ENCODE measurements at places on chromosomes 12 and 14.

DNA sequence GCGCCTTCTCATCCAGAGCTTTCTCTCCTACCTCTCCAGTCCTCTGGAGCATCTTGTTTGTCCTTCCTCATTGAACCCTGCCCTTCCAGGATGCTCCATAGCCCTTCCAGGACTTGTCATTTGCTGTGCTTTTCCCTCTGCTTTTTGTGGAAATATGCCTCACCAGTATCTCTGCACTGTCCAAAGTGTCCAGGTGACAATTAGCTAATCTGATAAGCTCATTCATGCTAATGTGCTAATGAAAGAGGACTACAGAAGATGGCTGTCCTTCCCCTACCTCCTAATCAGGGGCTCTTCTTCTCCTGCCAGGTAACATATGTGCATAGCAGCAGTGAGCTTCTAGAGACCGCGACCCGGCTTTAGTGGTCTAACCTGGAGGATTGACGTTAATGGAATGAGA is 58.4 kb upstream of the OTX2 start:
- no peak for DNase-seq

DNA sequence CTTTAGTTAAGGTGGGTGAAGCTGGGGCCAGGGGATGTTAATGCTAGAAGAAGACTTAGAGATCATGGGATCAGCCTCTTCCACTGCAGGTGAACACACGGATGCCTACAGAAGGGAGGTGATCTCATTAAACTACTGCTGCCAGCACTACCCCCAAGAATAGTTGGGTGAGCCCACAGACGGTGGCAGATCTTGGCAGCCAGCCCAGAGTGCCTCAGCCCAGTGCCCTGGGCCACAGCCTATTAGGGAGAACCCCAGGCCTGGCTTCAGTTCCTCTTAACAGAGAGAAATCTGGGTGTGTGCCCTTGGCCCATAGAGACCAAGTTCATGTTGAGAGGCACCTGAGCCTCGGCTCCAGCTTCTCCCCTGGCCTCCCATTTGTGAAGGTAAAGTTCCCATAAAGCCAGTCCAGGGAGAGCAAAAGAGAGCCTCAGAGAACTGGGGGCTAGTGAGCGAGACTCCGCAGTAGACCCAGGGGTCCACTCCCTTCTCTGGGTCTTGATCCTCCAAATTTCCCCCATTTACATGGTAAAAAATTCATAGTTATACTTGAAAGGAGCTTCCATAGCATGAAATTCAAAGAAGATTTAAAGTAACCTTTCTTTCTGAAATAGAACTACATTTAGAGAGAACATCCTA is 125.0 kb upstream of the CCND2 start:
- DNase-seq, result no peak

- DNase-seq, result no peak
These were observed 93.3 kb upstream of the TRHDE start for GRCh38 chr12:72178871-72179270.

DNA sequence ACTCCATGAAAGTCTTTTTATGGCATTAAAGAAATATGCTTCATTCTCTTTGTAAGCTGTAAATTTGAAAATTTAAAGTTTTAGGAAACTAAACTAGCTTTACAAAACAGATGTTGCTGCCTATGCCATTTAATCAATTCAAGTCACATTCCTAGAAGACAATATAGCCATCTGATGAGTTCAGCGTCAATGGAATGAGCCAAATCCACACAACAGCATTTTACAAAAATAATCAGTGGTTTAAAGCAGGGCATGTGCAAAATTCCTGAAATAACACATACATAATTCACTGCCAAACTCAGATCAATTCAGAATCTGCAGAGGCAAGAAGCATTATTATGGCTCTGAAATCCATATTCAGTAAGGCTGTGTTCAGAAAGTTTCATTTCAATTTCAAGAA is 75.6 kb downstream of the MED13L start:
- no peak for DNase-seq

DNA sequence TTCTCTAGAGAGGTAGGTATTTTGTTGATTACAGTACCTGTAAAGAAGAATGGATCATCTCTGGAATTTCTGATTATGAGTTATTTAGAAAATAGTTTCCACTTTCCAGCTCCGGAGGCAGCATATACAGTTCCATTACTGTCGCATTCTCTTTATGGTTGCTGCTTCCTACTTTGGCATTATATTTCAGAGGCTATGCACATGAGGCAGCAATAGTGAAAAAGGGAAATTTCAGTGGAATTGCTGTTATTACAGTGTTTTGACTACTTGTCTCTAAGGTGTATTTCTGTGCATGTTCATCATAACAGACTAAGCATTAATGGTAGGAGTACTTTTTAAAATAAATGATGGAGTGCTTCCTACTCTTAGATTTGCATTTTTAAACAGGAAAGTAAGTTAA is 10.2 kb downstream of the GNG2 start:
- no peak for DNase-seq

DNA sequence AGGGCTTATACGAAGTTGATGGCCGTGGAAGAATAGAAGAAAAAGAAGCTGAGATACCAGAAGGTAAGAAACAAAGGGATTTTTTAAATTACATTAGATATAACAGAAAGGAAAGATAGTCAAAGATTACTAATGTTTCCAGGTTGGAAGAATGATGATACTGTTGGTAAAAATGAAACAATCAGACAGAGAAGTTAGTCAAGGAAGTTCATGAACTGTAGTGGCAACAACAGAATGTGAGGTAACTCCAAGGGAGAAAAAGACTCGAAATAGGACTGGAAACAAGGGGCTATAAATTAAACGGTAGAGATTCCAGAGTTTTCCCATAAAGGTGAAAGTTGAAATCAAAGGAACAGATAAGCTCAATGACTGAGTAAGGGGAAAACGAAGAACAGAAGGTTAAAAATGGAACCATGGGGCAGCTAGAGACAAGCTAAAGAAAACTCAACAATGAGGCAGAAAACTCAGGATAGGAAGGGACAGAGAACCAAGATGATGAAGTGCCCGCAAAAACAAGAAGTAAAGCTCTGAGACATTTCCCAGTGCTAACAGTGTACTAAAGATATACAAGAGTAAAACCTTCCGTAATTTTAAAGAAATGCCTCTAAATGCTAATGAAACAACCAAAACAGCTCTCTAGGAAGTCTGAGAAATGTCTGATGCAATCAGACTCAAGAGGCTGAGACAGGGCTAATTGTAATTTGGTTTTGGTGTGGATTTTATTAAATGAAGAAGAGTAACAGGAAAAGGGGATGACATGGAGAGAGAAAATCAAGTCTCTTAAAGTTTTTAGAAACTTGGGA is 70.0 kb downstream of the PPP2R5E start:
- DNase-seq, result no peak

DNA sequence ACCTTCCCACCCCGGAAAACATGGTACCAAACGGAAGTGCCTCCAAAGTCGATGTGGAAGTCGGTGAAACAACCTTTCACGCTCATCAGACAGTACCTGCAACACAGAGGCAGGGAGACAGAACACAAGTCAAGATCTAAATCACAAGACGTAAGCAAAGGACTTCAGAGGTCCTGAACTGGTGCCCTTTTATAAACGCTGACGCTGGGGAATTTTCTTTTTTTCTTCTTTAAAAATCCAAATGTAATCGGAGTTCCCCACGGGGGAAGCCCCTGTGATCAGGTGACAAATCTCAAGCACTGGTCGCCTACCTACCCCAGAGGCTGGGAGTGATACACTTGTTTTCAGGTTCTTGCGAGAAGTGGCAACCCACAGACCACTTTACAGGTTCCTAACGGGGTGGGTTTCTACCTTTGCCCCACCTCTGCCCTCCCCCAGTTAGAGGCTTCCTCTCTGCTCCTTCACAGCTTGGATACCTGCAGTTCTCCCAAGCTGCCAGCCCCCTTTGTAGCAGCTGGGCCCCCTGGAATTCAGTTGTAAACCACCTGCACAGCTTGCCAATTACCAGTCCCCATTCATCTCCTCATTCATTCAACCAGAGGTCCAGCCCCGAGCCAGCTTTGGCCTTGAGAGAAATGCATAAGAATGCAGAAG is 46.2 kb downstream of the KDM2B start:
- no peak for DNase-seq
